ENCODE measurements at places on chromosomes 2 and 18. TPM values are rescaled to one million over a fixed set of nuclear protein-coding genes. Genes with fewer than 3 reads are reported as not detected.

ARL4C gene
- total RNA-seq, result 6.3 TPM

GRCh38 chr18:2994603-2995432 is 18.1 kb downstream of the LPIN2 start:
- H3K4me3 ChIP-seq, result no peak overlapping the region
- no peak for DNase-seq
- H3K27me3 ChIP-seq, result no peaks in the 10 kb centered on the region
- H3K4me1 ChIP-seq, result peaks cover 18% of the 10 kb centered on the region
- H3K36me3 ChIP-seq, result peaks cover 11% of the 10 kb centered on the region

DNA sequence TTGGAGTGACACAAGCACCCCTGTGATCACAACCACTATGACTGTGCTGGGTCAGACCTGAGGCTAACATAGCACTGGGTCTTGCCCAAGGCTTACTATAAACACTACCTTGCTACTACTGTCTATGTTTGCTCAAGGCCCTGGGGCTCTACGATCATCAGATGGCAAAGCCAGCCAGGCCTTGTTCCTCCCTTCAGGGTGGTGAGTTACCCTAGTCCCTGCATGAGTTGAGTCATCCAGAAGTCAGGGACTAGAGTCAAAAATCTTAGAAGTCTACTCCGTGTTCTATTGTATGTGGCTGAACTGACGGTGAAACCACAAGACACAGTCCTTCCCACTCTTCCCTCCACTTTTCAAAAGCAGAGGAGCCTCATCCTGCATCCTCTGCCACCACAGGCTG is 551.2 kb upstream of the FSIP2 start:
- H3K27ac ChIP-seq, result no peak overlapping the region
- no peaks in the 10 kb centered on the region for H3K36me3 ChIP-seq
- H3K4me3 ChIP-seq, result no peak overlapping the region
- no peaks in the 10 kb centered on the region for H3K4me1 ChIP-seq

- DNase-seq, result no peak
- peaks cover 13% of the 10 kb centered on the region for H3K4me1 ChIP-seq
- H3K36me3 ChIP-seq, result no peaks in the 10 kb centered on the region
- no peak overlapping the region for H3K4me3 ChIP-seq
- H3K27ac ChIP-seq, result no peak overlapping the region
Measured at GRCh38 chr2:216388046-216388884, 16.0 kb upstream of the MARCHF4 start.

DNA sequence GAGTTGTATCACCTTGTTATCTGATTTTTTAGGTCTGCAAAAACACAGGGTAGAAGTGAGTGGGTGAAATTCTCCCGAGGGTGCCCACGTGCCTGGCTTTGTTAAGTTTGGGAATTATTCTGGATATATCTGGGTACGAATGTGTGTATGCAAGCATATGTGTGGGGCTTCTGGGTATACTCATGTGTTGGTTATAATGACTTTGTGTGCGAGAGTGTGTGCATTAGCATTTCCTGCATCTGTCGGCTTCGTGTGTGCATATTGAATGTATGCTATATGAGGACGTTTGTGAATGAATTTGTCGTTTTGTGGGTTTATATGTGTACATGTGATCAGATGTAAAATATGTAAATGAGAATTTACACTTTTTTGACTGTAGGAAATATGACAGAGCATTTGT is 13.8 kb upstream of the DNAJC27 start:
- H3K27ac ChIP-seq, result no peak overlapping the region
- no peak overlapping the region for H3K4me3 ChIP-seq
- H3K36me3 ChIP-seq, result no peaks in the 10 kb centered on the region
- H3K27me3 ChIP-seq, result no peaks in the 10 kb centered on the region
- H3K4me1 ChIP-seq, result no peaks in the 10 kb centered on the region

Measured in SJSA1 (cell line).